Stimulated activated CD4-positive, alpha-beta T cell treated with anti-CD3 and anti-CD28 coated beads, Interleukin-1b, Interleukin-23, amount 100 ng/mL, for 1 hour (primary cell): ENCODE measurements at places on chromosomes 16 and 17.

DNA sequence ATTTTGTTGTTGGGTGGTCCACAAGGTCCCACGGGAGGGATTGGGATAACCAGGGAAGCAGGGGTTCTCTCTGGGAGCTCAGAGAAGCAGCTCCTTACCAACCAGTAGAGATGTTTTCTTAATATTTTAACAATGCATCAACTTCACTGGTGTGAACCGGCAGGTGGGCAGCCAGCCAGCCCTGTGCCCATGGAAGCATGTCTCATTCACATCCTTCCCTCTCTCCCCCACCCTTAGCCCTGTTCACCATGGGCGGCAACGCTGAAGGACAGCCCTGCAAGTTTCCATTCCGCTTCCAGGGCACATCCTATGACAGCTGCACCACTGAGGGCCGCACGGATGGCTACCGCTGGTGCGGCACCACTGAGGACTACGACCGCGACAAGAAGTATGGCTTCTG is 9.3 kb downstream of the MMP2 start:
- DNase-seq: no peak

- no peak for DNase-seq
Measured at GRCh38 chr16:17770104-17770503, 299.3 kb upstream of the XYLT1 start.

DNA sequence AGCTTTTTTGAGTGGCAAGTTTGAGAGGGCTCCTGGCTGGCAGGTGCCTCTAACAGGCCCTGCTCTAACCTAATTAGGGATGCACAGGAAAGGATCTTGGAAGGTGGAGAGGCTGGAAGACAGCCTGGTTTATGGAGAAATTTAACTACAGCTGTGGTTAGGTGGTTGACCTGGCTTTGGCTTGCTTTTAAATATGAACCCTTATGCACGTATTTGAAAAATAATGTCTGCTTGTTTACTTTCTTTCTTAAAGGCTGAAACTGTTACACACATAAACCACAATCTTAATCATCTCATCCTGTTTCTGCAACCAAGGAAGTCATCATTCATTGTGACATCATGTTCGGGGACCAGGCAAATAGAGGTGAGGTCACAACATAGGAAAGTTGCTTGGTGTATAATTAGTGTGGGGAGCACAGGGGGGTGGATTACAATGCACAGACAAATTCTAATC is 23.1 kb upstream of the DHRS13 start:
- DNase-seq: no peak

GRCh38 chr16:73546341-73546845 is 498.5 kb upstream of the ZFHX3 start:
- DNase-seq: no peak

- DNase-seq: no peak
Measured at GRCh38 chr17:4691686-4692085, 12.3 kb downstream of the PELP1 start.

DNA sequence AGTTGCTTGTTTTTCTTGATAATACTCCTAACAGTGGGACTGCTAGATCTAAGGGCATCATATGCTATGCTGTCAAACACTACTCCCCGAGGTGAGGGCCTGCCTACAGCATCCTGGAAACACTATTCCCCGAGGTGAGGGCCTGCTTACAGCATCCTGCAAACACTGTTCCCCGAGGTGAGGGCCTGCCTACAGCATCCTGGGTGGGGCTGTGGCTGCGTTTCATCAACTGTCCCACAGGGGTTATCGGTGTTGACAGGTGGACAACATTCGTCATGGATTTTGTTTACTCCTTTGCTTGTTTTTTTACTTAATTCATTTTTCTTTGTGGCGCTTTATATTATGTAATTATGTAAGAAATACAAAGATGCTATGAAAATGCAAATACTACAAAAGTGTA is 22.5 kb downstream of the NPRL3 start:
- DNase-seq: no peak

DNA sequence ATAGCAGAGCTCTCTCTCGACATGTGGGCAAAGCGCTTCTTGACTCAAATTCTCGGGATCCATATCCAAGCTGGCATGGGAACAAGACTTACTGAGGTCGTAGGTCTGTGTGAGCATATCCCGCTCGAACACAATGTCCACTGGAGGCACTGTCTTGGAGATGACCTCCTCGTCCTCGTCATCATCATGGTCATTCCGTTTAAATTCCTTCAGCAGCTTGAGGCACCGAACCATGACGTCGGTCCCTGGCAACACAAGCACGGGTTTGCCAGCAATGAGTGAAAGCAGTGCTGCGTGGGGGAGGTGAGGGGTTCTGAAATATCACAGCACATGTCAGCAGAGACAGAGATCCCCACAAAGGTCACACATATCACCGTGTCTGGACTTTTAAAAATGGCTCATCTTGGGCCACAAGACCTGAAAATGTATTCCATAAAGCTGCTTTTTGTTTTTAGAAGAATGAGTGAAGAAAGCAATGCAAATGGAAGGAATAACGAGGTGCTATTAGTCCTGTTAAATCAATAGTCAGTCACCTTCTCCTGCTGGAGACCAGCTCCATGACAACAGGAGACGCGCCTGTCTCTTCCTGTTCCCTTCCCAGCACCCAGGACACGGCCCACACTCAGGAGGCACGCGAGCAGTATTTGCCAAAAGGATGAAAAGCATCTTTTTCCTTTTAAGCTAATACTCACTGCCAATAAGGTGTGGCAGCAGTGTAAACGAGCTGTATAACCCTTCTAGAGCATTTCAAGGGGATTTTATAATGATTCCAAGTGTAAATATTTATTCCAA is 37.9 kb downstream of the GTF3C1 start:
- DNase-seq: no peak

GRCh38 chr17:32518646-32519227 is 31.9 kb downstream of the CDK5R1 start:
- no peak for DNase-seq

DNA sequence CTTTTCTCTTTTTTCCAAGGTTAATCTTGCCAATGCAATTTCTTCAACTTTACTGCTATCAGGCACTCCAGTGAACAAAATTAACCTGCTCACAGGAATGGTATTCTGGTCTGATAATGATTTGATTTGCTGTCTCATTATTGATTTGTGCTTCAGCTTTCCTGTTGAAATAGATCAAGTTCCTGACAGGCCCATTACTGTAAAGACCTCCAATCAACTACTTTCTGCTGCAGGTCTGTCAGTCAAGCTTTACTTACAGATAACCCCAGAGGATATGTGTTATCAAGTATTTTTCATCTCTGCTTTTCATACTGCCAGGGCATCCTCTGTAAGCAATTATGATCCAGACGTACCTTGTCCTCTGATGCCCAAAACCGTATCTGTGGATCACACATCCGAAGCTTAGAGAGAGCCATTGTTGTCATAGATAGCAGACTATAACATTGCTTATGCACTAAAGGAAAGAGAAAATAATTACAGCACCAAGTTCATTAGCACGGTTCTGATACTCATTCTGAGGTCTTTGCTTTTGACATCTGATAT is 215.6 kb downstream of the PHKB start:
- DNase-seq: no peak

GRCh38 chr17:47325176-47325575 is 1.4 kb downstream of the EFCAB13 start:
- DNase-seq: no peak

DNA sequence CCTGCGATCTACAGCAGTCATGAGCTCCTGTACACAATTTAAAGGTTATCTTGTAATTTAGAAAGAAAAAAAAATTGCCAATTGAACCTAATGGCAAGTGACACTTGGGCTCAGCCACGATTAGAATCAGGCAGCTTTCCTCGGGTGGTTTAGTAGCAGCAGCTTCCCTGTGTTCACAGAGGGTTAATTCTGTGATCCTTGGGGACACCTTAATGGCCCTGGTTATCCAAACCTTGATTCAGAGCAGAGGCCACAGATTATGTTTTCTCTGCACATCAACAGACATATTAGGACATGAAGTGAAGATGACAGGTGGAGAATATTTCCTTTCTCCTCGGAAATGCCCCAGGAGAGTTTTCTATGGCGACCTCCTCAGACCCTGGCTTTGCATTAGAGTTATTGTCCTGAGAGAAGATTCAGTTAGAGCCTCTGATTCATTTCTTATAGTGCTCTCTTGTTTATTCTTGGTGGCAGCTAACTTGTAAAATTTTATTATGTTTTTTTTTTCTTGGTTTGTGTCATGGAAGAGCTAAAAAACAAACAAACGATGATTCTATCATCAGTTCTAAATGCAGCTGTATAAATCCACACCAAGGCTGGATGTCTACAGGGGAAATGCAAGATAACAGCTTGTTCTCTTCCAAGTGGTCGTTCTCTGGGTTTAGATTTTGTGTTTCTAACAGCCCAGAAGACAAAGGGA is 351.2 kb upstream of the DYNLRB2 start:
- DNase-seq: no peak

DNA sequence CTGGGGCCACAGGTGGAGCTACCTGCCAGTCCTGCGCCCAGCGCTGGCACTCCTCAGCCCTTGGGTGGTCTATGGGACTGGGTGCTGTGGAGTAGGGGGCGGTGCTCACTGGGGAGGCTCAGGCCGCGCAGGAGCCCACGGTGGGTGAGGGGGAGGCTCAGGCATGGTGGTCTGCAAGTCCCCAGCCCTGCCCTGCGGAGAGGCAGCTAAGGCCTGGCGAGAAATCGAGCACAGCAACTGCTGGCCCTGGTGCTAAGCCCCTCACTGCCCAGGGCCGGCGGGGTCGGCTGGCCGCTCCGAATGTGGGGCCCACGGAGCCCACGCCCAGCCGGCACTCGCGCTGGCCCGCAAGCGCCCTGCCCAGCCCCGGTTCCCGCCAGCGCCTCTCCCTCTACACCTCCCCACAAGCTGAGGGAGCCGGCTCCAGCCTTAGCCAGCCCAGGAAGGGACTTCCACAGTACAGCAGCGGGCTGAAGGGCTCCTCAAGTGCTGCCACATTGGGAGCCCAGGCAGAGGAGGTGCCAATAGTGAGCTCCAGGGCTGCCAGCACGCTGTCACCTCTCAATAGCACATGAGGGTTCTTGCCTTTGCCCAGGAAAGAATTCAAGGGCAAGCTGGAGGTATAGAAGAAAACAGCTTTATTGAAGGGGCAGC is 11.0 kb upstream of the EEF2KMT start:
- no peak for DNase-seq

DNA sequence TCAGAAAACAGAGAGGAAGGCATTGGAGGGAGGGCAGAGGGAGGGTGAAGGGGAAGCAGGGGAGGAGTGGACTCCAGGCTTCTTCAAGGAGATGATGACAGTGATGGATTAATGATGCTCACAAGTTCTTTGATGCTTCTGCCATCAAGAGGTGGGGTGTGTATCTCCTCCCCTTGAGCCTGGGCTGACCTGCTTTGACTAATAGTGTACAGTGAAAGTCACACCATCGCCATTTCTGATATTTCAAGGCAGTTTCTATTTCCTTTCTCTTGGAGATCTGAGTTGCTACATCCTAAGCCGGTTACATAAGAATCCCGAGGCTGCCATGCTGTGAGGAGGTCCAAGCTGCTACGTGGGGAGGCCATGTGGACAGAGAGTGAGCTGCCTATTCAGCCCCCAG is 312.5 kb downstream of the MAF start:
- no peak for DNase-seq

DNA sequence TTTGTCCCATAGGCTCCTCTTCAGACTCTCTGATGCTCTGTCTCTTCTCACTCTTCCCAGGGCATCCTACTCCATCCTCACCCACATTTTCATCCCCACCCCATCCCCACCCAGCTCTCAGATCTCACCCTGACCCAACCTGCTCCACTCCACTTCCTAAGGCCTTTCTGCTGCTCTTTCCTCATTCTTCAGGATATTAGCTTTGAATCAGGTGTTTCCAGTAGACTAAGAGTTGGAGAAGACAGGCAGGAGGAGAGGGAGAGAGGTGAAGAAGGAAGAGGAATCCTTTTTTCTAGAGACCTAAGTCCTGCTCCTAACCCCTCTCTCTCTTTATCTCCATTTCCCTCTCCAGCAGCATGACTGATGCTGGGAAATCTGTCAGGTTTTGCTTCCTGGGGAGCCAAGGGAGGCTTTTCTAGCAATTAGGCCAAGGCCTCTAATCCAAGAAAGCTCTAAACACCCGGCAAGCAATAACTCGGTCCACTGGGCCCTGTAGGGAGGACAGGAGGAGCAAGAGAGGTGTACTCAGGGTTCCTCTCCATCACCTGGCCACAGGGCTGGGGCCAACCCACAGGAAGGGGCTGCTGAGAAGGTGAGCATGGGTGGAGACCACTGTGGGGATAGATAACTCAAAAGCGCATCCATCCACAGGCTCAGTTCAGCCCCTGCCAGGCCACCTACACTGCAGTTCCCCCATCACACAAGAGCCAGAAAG is 133.3 kb downstream of the TMEM132E start:
- no peak for DNase-seq

DNA sequence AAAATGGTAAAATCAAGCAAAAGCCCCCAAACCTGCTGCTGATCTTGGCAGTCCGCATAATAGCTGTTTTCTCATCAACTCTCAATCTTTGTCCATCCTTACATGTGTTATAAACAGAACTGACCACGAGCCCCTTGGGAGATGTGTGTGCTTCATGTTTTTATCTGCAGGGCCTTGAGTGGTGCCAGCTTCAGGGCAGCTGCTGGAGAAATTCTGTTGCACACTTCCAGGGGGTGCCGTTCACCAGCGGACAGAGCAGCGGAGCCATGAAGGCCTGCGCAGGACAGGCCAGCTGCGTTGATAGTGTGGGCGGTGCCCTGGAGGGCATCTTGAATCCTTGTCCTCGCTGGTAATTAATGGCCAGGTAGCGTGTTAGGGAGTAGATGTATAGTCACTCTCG is 20.1 kb downstream of the MPRIP start:
- no peak for DNase-seq

GRCh38 chr17:67021196-67021595 is 23.2 kb upstream of the CACNG1 start:
- DNase-seq: no peak

DNA sequence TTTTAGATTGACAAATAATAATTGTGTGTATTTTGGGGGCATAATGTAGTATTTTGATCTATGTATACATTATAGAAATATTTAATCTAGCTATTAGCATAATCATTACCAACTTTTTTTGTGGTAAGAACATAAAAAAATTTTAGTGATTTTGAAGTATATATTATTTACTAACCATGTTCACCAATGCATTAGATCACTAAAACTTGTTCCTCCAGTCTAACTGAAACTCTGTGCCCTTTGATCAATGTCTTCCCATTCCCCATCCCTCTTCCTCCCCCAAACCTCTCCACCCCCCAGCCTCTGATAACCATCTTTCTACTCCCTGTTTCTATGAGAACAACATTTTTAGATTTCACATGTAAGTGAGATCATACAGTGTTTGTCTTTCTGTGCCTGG is 8.5 kb downstream of the EFCAB13 start:
- DNase-seq: no peak

DNA sequence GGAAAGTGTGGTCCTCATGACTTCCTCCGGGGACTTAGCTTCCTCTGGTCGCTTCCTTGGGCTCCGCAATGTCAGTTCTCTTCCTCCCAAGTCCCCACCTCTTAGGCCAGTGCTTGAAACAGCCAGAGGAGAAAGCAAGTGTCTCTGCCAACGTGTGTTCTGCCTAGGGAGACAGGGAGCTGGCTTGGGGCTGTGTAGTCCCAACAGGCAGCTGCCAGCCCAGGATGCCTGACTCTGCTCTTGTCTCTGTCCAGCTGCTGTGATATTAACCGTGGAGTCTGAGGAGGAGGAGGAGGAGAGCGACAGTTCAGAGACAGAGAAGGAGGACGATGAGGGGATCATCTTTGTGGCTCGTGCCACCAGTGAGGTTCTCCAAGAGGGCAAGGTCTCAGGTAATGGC is 13.5 kb upstream of the PLEKHG4 start:
- no peak for DNase-seq
